ENCODE measurements at places on chromosomes 4 and X.
A peak's percentile ranks its signal among the peaks of the same experiment; 100 is the strongest.

- DNase-seq: no peak
These were observed 940.3 kb upstream of the LCORL start for GRCh38 chr4:18961879-18962278.

- no peak for DNase-seq
These were observed 159.6 kb upstream of the KLF3 start for GRCh38 chr4:38504396-38504715.

GRCh38 chrX:23907111-23907497, 634 bp downstream of the APOO start:
- no peak for DNase-seq

GRCh38 chr4:38717604-38718003, 53.6 kb downstream of the KLF3 start:
- DNase-seq: no peak

GRCh38 chr4:83043801-83044407, 8.9 kb downstream of the COPS4 start:
- no peak for DNase-seq

DNA sequence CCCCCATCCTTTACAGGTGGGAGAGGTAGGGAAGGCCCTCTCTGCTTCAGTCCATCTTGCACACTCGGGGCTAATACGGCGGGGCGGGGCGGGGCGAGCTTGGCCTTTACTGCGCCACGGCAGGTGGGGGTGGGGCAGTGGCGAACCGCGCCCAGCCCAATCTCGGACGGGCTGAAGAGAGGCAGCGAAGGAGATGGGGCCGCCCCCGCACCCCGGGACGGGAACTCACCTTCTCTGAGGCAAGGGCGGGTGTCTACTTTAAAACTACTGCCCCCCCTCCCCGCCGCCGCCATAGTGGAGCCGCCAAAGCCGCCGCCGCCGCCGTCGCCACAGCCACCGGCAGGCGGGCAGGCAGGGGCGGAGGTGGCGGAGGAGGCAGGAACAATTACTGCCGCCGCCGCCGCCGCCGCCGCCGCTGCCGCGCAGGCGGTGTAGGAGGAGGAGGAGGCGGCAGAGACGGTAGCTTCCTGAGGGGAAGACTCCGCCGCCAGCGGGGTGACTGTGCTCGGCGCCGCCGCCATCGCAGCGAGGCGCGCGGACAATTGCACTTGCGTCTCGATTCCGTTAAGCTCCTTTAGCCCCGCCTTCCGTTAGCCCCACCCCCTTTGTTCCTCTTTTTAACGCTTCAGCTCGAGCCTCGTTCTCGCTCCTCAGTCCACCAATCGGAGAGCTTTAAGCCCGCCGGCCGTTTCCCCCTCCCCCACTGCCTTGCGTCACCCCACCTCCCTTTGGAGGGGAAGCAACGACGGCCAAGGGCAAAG, at the start of gene ZMAT1:
Gene ZMAT1 (minus strand): TSS at position 540 of the 761 bp plus-strand sequence. CDS start 19 bp downstream, at position 521.
- DNase-seq: peak; percentile 87

- DNase-seq: no peak
These were observed 32.0 kb upstream of the STS start for GRCh38 chrX:7115557-7115956.
